ENCODE measurements at places on chromosomes 6 and 20.

DNA sequence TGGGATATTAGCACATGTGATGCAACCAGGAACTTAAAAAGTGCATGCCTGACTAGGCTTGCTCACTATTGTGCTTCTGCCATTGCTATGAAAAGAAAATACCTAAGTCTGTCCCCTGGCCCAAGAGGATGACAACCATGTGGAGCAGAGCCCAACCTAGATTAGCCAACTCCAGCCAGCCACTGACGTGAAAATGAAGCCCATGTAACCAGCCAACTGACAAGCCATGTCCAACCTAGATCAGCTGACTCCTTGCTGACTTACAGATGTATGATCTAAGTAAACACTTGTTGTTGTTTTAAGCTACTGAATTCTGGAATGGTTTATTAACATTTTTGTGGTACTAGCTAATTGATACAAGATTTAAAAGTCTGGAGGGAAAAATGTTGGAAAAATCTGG lies 47.5 kb downstream of the PIGU start:
- no peak for DNase-seq

GRCh38 chr6:157685596-157686280 lies 137.3 kb upstream of the SNX9 start:
- DNase-seq, result no peak

- DNase-seq, result no peak
Observed at GRCh38 chr20:63166193-63167020, 49.5 kb downstream of the YTHDF1 start.

GRCh38 chr20:58329711-58330110 lies 20.2 kb downstream of the RAB22A start:
- no peak for DNase-seq

GRCh38 chr20:4167261-4168021 lies 152.1 kb upstream of the RNF24 start:
- no peak for DNase-seq

Data from H54 (cell line).